ENCODE measurements at places on chromosomes 2 and 18. TPM values are rescaled to one million over a fixed set of nuclear protein-coding genes. Genes with fewer than 3 reads are reported as not detected.

Gene ALPP
- total RNA-seq, result not detected

Gene STPG4
- not detected for total RNA-seq

Gene VAMP5
- 20.0 TPM for total RNA-seq

Gene DPYSL5
- not detected for total RNA-seq

Gene ERCC3
- 41.3 TPM for total RNA-seq

Gene ANKRD36C
- total RNA-seq, result 22.4 TPM

Gene GAREM2
- 0.39 TPM for total RNA-seq

DNA sequence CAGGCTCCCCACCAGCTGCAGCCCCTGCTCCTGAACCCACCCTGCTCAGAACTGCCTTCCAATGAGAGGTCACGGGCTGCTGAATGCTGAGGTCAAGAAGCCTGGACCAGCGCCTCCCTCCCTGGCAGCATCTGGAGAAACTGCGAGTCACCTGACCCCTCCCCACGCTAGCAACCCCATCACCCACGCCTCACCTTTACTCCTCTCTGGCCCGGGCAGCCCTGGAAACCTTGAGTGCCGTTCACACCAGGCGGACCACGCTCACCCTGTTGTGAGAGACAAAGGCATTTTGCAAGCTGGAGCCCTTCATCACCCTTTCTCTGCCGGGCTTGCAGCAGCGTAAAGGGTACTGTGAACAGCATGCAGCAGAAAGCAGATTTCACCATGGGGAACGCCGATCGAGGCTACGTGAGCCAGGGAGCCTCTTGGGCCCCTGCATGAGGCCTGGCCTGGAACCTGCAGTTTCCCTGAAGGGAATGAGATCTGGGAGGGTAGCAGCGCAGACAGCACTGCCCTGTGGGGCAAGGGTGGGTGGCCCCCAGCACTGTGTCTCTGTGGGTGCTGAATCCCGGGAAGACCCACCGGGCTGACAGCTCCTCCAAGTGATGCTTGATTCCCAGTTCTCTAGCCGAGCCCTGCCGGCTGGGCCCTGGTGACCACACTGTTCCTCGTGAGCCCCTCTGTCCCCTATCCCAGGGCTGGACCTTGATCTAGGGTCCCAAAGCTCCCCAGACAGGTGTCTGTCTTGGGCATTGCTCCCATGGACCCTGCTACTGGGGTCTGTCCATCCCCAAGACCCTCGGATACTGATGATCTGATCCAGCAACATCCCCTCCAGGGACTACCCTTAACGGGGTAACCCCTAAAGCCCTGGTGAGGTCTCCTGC lies 53.8 kb downstream of the COL6A3 start:
- no peak for DNase-seq

GRCh38 chr2:26697425-26697824 lies 4.9 kb downstream of the KCNK3 start:
- DNase-seq, result no peak

GRCh38 chr18:75344161-75344560 lies 83.3 kb downstream of the SMIM21 start:
- DNase-seq, result no peak

DNA sequence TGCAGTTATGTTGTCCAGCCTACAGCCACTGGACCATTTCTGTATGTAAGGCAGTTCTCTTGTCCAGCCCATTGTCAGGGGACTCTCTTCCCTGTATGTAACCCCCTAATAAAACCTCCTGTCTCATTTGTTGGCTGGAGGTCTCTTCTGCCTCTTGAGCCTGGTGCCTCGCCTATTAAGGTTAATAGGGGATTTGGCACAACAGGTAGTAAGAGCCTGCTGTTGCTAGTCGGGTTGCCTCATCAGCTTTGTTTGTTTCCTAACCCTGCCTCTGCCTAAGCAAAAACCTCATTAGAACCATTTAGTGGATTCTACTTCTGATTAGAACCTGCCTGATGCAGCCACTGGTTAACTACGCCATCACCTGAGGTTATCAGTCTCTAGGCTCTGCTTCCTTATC lies 62.2 kb upstream of the STPG4 start:
- DNase-seq, result peak; percentile 20

DNA sequence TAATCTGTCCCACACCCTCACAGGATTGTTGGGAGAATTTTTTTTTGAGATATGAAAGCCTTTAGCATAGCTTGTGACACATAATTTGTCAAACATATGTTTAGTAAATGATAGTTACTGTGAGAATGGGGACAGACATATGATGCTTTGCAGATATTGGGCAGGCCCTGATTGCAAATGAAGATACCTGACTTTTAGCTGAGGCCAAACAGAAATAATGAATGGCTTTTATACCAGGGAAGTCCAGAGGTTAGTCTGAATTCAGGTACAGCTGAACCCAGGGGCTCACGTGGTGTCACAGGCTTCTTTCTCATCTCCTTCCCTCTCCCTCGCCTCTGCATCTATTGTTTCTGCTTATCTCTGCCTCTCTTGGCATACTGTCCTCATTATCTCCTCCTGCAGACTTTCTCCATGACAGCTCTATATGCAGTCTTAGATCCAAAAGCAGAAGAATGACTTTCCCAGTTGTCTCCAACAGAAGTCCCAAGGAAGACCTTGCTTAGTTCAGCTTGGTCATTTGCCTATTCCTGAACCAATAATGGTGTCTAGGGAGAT lies 4.9 kb upstream of the WNT10A start:
- no peak for DNase-seq

DNA sequence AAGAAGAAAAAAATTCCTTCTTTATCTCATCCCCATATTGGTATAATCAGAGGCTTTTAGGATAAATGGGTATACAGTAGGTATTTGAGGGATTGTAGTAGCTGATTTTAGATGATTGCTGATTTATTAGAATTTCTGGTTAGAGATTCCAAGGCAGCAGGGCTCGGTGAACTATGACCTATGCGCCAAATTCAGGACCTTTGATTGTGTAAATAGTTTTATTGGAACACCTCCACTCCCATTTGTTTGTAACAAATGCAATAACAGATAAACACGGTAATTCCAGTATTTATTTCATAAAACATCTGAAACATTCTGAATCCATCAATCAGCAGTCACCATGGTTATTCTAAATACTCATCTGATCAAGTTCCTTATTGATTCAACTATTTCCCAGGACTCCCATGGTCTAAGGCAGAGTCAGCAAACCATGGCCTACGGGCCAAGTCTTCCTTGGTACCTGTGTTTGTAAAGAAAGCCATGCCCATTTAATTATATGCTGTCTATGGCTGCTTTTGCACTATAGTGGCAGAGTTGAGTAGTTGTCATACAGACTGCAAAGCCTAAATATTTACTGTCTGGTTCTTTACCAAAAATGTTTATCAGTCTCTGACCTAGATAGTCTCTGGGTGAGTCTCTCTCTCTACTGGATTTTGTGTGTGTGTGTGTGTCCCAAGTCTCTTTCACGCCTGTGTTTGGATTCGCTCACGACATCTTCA lies 4.3 kb downstream of the MGAT5 start:
- no peak for DNase-seq

DNA sequence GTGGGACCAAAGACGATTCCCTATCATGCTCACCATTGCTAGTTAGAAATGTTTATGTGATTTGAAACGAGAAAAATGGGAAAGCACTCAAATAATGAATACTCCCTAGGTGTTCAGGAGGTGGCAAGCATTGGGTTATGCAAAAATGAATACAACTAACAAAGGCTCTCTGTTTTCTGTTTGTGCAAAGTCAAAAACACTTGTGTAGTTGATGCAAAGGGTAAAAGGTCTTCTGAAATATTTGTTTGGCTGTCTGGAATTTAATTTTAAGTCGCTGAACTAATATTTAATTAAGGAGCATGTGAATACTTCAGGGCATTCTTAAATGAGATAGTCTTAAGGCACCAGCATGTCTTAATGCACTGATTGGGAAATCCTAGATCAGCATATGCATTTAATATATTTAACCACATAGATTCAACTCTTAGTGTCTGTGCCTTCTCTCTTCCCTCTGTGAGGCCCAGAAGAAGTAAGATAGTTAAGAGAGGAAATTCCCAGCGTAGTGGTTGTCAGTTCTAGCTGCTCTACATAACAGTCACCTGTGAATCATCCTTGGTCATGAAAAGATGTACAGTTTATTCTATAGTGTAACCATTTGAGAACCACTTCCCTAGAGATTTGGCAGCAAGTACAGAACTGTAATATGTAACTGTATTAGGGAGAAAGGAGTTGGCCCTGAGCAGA lies 111.9 kb downstream of the EPC2 start:
- DNase-seq, result no peak

- no peak for DNase-seq
Observed at GRCh38 chr2:55902971-55903370, 20.6 kb downstream of the EFEMP1 start.

- DNase-seq, result no peak
Observed at GRCh38 chr2:201420442-201421113, 30.7 kb downstream of the TRAK2 start.

DNA sequence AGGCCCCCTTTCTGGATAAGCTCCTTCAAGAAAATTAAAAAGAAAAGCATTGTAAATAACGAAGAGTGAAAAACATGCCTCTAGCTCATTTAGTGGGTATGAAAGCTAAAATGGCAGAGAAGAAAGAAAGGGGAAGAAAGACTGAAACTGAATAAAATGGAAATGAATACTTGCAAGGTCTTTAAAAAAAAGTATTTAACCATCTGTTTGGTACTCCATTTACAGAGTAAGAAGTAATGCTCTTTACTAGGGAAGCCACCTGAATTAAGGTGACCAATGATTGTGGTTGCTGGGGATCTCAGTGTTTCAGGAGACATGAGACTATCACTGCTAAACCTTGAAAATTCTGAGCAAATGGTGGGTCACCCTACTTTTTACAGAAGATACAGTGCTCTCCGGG lies 17.7 kb upstream of the ARL5A start:
- no peak for DNase-seq
